RPMI7951 (cell line): ENCODE measurements at places on chromosomes 5 and 9. TPM values are rescaled to one million over a fixed set of nuclear protein-coding genes. Genes with fewer than 3 reads are reported as not detected.

GRCh38 chr5:87912419-87912818, 356.2 kb downstream of the TMEM161B start:
- DNase-seq = no peak

- DNase-seq = peak; percentile 95
Observed at GRCh38 chr5:136001466-136001981, 27.3 kb upstream of the TGFBI start.

DNA sequence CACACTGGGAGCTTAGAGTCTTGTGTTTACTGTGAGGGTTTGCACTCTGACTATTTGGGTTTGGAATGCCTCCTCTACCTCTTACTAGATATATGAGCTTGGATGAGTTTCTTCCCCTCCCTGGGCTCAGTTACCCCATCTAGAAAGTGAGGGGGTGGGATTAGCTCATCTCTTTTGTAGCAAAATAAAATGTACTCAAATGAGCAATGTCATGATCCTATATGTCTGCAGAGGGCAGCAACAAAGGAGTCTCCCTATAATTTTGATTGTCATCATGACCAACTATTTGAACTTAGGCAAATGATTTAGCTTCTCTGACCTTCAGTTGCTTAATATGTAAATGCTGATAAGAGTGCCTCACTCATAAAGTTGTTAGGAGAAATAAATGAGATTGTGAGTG, 109.0 kb downstream of the DPYSL3 start:
- DNase-seq = no peak

GRCh38 chr5:68024426-68024825, 191.1 kb upstream of the PIK3R1 start:
- no peak for DNase-seq

DNA sequence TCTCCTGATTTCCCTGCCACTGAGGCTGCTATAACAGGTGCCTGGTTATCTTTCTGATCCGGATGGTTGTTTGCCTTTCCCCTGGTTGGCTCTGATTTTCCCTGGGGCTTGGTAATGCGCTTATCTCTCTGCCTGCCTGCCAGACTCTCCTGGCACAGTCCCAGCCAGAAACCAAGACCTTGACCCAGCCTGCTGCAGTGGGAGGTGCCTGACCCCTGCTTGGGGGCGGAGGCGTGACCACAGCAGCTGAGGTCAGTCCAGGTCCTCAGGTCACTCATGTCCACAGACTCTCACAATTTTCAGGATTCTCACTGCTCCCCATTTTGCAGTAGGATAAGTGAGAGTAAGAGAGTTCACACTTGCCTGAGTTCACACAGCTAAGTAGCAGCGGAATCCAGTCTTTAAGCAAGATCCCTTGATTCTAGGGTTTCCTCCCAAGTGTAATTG, 24.4 kb upstream of the SYNPO start:
- peak; percentile 27 for DNase-seq

SHC3 gene
- 1.7 and 2.1 TPM in 2 replicates for total RNA-seq

MAP1B gene
- 26.4 and 35.8 TPM in 2 replicates for total RNA-seq

GRCh38 chr9:82012276-82012675, 23.7 kb downstream of the SPATA31D1 start:
- DNase-seq = no peak

GRCh38 chr5:157004893-157005551, 42.0 kb upstream of the TIMD4 start:
- no peak for DNase-seq

- no peak for DNase-seq
Observed at GRCh38 chr5:159179529-159180305, 29.6 kb downstream of the RNF145 start.

- DNase-seq = no peak
Observed at GRCh38 chr5:171010086-171010485, 148.3 kb downstream of the RANBP17 start.

DNA sequence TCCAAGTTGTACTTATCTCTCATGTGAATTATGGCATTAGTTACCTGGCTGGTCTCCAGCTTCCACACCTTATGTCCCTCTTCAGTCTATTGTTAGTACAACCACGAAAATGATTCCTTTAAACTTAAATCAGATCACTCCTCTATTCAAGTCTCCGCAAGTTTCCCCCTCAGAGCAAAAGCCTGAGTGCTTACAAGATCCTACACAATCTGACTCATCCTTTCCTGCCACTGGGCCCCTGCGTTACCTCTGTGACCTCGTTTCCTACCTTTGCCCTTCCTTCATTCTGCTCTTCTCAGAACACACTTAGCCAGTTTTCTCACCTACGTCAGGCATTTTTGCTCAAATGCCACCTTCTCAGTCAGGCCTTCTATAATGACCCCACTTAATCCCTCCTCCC, 45.1 kb upstream of the GLIS3 start:
- DNase-seq = no peak

CCL21 gene
- not detected in 2 replicates for total RNA-seq

DNA sequence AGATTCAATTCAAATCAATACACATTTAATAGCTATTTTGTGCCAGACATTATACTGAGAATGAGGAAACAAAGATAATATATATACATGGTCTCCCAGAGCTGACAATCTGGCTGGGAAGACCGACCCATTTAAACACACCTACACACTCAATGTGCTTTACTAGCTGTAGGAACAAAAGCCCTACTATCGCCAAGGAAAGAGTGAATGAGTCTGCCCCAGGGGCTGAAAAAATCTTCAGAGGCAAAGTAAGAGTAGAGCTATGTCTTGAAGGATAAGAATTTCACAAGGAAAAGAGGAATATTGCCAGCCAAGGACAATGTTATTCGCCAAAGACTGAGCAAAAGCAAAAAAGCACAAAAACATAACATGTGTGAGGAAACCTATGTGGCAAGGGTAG, 6.6 kb downstream of the PFDN1 start:
- DNase-seq = no peak

DNA sequence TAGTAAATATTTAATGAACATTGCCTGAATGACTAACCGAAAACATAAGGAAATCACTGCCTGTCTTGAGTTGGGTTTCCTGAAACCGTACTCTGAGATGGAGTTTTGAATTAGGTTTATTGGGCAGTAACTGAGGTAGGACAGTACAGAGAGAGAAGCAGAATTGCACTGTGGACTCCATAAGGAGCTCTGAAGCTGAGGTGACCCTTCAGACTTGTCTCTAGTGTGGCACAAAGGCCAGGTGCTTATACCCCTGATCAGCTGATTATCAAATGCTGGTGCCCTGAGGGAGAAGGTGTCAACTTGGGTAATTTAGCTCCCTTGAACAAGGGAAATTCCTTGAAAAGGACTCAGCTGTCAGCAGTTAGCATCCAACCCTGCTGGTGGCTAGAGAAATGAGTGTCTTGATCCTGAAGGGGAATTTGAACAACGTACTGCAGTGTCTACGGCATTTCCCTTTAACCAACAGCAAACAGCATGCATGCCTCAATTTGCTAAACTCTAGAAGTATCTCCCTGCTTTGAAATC, 135.0 kb upstream of the SMARCA2 start:
- DNase-seq = no peak

FBLL1 gene
- 0.10 and 1.7 TPM in 2 replicates for total RNA-seq

DNA sequence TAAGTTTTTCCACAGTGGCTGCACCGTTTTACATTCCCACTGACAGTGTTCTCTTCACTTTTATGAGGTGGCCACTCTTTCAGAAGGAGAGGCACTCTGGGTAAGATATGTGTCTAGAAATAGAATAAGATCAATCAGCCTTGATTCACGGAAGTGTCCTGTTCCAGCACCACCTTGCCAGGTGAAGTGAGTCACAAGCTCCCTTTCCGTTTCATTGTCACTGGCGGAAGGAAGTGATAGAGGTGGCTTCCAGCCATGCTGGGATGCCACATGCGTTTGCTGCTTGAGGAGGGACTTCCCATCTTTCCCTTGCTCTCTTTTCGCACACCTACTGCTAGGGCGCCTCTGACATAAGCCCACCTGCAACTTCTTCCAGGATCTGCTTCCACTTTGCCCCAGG, 217.1 kb downstream of the PIK3R1 start:
- no peak for DNase-seq

GRCh38 chr5:148912146-148912545, 85.7 kb downstream of the ADRB2 start:
- DNase-seq = no peak

- no peak for DNase-seq
Observed at GRCh38 chr5:26582350-26583045, 455.9 kb downstream of the CDH9 start.

- no peak for DNase-seq
Observed at GRCh38 chr5:154464438-154464837, 13.6 kb downstream of the HAND1 start.

ANKRD20A1 gene
- not detected in 2 replicates for total RNA-seq

DOCK2 gene
- 12.5 and 13.0 TPM in 2 replicates for total RNA-seq
